ENCODE measurements at places on chromosomes 2 and 18. TPM values are rescaled to one million over a fixed set of nuclear protein-coding genes. Genes with fewer than 3 reads are reported as not detected.

Gene SPEG
- 58.3 TPM for polyA plus RNA-seq

Gene FBLN7
- polyA plus RNA-seq = 0.50 TPM

Gene ITPRID2
- polyA plus RNA-seq = 36.8 TPM

Gene LIMS4
- polyA plus RNA-seq = 0.46 TPM

Gene SSB
- polyA plus RNA-seq = 214 TPM

Gene TMEM182
- polyA plus RNA-seq = 3.8 TPM

Gene CD8B2
- polyA plus RNA-seq = not detected

Gene DSG3
- not detected for polyA plus RNA-seq

Gene TEX44
- polyA plus RNA-seq = not detected

Gene RAD51AP2
- polyA plus RNA-seq = 0.54 TPM
